Adrenal gland (tissue), 19 donors: ENCODE measurements at places on chromosomes 1 and 21. TPM values are rescaled to one million over a fixed set of nuclear protein-coding genes. Genes with fewer than 3 reads are reported as not detected.

GRCh38 chr1:214990619-214991018 is 91.9 kb upstream of the KCNK2 start:
- H3K4me3 ChIP-seq, result no peak overlapping the region
- no peaks in the 10 kb centered on the region for H3K4me1 ChIP-seq
- no peaks in the 10 kb centered on the region for H3K27me3 ChIP-seq
- no peak overlapping the region for H3K27ac ChIP-seq

NFASC gene
- 47.3 TPM for total RNA-seq

GRCh38 chr1:178345238-178345637 is 151.5 kb downstream of the CLEC20A start:
- peaks cover 5% of the 10 kb centered on the region for H3K4me1 ChIP-seq
- H3K4me3 ChIP-seq, result no peak overlapping the region
- DNase-seq, result no peak
- no peaks in the 10 kb centered on the region for H3K36me3 ChIP-seq
- no peaks in the 10 kb centered on the region for H3K27me3 ChIP-seq

- H3K4me1 ChIP-seq, result no peaks in the 10 kb centered on the region
- no peak overlapping the region for H3K4me3 ChIP-seq
- H3K27me3 ChIP-seq, result no peaks in the 10 kb centered on the region
- DNase-seq, result no peak
Observed at GRCh38 chr1:231219422-231220401, 21.3 kb upstream of the GNPAT start.

DDAH1 gene
- total RNA-seq, result 84.5 TPM

DNA sequence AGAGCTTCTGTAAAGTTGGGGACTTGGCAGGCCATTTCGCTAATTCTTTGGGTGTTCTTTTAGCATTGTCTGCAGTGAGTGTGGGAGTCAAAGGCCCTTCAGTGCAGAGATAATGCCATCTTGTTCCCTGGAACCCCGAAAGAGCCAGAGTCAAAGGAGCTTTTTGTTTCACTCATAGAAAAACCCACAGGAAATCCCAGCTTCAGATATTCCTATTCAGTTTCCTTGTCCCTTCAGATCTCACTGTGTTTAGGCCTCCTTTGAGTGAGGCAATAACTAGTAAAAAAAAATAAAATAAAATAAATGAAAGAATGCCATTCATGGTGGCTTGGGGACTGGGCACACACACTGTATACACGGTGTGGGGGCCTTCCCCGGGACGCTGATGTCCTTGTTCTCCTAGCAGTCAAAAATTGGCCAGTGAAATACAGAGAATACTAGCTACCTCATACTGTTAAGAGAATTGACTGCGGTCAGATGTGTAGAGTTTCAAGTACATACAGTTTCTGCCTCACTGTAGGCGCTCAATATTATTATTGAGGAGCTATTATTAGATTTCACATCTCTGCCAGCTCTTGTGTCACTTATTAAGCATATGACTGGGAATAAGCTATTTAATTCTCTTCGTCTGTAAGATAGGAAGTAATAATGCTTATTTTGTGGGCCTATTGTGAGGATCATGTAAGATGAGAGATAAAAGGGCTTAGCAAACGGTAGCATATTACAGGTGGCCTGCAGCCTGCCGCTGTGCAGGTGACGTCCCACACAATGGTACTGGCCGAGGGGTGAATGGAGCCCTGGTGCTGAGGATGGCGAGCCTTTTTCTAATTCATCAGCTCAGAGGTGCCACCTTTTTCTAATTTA is 16.7 kb downstream of the DISC1 start:
- no peaks in the 10 kb centered on the region for H3K36me3 ChIP-seq
- H3K4me3 ChIP-seq, result no peak overlapping the region
- no peak for DNase-seq
- H3K27ac ChIP-seq, result no peak overlapping the region
- peaks cover 5% of the 10 kb centered on the region for H3K4me1 ChIP-seq
- H3K27me3 ChIP-seq, result no peaks in the 10 kb centered on the region

DNA sequence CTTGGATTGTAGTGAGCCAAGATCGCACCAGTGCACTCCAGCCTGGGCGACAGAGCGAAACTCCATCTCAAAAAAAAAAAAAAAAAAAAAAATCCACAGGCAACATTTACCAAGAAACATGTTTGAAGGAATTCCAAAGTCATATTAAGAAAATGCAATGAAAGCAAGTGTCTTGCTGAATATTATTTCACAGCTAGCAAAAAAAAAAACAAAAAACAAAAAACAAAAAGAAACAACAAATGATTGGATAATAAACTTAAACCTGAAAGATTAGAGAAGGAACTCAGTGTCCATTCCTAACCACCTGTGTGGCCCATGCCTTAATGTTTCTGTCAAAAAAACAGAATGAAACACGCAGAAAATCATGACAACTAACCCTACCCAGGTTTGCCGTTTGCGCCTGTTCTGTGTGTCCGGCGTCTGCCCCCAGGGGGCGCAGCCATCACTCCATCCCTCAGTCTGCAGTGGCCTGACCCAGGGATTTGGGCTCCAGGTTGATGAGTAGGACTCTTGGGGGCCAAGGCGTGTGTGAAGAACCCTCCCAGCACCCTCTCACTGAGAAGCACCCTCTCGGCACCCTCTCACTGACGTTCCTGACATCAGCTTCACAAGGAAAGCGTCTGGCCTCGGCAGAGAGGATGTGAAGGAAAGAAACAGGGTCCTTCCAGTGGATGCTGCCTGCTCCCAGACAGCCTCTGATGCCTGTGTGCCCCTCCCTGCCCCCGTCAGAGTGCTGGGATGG is 19.2 kb upstream of the PTTG1IP start:
- H3K27ac ChIP-seq, result no peak overlapping the region
- peak; percentile 82 for DNase-seq
- no peaks in the 10 kb centered on the region for H3K36me3 ChIP-seq

DNA sequence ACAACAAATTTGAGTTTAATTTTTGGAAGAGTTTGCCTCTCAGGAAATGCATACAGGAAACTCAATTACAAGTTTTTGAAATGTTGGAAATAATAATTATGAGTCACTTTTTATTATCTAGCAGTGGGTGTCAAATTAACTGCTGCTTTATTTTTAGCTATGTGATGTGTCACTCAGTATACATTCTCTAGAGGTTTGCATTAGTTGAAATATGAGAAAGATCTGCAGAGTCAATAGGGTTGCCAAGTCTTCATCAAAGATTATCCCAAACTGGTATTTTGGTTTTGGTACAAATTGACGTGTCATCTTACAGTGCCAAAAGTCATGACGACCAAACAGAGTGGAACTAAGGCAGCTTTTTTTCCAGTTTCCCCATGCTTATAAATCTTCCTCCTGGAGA is 54.3 kb upstream of the DIPK1A start:
- no peaks in the 10 kb centered on the region for H3K36me3 ChIP-seq
- no peak overlapping the region for H3K4me3 ChIP-seq
- H3K27me3 ChIP-seq, result no peaks in the 10 kb centered on the region
- DNase-seq, result no peak

CD1D gene
- total RNA-seq, result 5.2 TPM

S100A3 gene
- 0.54 TPM for total RNA-seq

GRCh38 chr1:101835988-101836387 is 160.7 kb downstream of the OLFM3 start:
- DNase-seq, result no peak
- no peaks in the 10 kb centered on the region for H3K4me1 ChIP-seq
- H3K27ac ChIP-seq, result no peak overlapping the region
- no peak overlapping the region for H3K4me3 ChIP-seq

G0S2 gene
- 381 TPM for total RNA-seq

DNA sequence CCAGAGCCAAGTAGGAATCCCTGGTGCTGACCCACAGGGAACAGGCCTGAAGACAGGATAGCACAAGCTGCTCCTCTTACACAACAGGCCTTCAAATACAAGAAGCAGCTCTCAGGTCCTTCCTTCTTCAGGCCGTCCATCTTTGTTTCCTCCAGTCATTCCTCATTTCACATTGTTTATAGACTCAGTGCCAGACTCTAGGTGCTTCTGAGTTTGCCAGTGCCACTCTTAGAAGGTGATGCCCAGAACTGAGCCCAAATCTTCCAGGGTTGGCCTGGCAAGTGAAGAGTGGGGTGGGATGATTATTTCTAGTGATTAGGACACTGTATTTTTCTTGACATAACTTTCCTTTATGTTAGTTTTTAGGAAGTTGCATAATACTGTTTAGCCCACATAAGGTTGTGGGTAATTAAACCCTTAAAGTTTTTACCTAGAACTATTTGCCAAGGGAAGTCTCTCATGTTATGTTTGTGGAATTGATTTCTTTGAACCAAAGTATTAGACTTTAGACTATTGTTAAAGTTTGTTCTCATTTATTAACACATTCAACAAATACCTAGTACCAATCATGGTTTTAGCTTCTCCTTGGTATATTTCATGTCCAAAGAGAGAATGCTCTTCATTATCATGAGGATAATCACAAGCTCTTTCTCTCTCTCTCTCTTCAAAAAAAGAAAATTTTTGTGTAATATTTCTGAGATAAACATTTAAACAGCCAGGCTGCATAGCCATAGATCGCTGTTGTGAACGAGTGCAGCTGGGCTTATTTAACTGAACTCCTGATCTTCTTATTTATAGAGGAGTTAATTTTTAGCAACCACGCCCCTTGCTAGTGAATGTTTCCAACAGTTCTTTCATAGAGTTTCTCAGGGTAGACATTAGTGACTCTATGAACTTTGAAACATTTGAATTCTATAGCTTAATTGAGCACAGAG is 47.7 kb downstream of the PGM1 start:
- H3K27ac ChIP-seq, result no peak overlapping the region
- no peak overlapping the region for H3K4me3 ChIP-seq
- no peaks in the 10 kb centered on the region for H3K27me3 ChIP-seq
- H3K36me3 ChIP-seq, result peaks cover 22% of the 10 kb centered on the region
- no peaks in the 10 kb centered on the region for H3K4me1 ChIP-seq
- DNase-seq, result no peak

DNA sequence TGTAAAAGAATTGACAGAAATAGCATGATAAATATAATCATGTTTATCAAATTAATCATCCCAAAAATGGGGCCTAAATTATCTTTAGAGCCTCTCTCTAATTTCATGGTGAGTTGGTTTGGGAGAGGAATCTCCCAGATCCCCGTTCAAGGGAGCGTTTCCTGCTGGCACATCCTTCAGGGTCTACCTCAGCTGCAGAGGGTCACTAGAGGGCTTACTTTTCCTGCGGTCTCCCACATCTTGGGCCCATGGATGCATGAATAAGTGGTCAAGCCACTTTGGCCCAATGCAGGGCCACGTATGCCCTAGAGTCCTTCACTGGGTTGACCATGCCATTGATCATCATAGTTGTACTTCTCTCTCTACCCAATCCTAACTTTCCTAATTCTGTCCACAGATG is 164.1 kb downstream of the USP25 start:
- no peak for DNase-seq
- no peaks in the 10 kb centered on the region for H3K36me3 ChIP-seq
- no peaks in the 10 kb centered on the region for H3K27me3 ChIP-seq
- H3K4me3 ChIP-seq, result no peak overlapping the region
- no peaks in the 10 kb centered on the region for H3K4me1 ChIP-seq

- DNase-seq, result no peak
- H3K27me3 ChIP-seq, result no peaks in the 10 kb centered on the region
- no peaks in the 10 kb centered on the region for H3K36me3 ChIP-seq
Observed at GRCh38 chr1:51726051-51726450, 109.2 kb downstream of the OSBPL9 start.
